ENCODE measurements at places on chromosomes 2 and 18. TPM values are rescaled to one million over a fixed set of nuclear protein-coding genes. Genes with fewer than 3 reads are reported as not detected.

The MAP2 gene
- polyA plus RNA-seq: 669 TPM

The CCBE1 gene
- polyA plus RNA-seq: 2.7 TPM

The RAX gene
- not detected for polyA plus RNA-seq

DNA sequence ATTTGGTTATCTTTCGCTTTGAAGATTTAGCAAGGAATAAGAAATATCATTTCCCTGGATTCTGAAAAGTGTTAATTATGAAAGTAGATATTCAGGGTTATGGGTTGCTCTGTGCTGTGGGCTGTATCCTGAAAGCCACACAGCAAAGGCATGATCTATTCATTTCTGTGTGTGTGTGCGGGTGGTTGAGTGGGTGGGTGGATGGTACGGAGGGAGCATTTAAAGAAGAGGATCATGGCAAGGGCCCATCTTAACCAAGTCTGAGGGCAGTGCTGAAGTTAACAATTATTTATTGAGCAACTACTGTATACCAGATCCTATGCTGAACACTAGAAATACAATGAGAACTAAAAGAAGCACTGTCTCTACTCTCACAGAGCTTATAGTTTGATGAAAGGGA is 178.2 kb upstream of the ZEB2 start:
- no peak for DNase-seq

GRCh38 chr2:173311844-173312606 is 42.6 kb upstream of the CDCA7 start:
- no peak for DNase-seq

DNA sequence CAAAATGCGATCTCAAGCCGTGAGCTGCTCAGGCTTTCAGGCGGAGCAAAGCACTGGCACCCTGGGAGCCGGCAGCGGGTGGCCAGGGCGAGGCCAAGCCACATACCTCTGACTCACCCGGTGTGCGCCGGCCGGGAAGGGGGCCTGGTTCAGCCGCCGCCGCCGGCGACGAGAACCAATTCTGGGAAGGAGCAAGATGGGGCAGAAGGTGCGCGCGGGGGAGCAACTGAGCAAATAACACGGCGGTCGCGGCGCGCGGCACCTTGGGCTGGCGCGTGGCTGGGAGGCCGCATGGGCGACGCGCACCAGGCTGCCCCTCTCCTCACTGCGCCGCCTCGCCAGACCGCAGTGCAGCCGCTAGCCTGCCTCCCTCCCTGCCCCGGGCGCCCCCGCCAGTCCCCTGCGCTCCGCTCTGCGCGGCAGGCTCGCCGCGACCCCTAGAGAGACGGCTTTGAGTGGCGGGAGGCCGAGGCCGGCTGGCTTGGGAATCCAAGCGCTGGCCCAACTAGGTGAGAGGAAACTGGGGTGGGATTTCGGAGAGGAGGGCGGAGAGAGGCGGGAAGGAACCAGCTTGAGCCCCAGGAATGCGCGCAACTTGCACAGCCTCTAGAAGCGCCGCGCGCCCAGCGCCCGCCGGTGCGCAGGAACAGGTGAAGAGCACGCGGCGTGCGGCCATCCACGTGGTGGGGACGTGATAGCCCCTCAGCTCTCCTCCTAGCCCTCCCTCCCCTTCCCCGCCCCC is 3.2 kb downstream of the NRP2 start:
- no peak for DNase-seq

DNA sequence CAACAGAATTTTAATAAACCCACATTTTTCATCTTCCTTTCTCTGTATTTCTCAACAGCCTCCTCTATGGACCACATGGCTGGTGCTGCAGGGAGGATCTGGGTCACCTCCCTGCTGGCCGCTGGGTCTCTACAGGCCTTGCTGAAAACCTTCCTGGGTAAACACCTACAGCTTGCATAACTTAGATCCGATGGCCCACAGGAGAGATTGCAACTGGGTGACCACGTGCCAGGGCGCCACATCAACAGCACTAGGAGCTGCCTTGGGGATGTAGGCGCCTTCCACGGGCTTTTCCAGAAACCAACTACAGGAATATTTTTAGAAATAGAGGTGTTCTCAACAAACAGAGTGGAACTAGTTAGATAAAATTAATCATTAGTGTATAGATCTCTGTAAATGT is 19.4 kb downstream of the TMEM18 start:
- no peak for DNase-seq

The CCDC74B gene
- polyA plus RNA-seq: 20.2 TPM

DNA sequence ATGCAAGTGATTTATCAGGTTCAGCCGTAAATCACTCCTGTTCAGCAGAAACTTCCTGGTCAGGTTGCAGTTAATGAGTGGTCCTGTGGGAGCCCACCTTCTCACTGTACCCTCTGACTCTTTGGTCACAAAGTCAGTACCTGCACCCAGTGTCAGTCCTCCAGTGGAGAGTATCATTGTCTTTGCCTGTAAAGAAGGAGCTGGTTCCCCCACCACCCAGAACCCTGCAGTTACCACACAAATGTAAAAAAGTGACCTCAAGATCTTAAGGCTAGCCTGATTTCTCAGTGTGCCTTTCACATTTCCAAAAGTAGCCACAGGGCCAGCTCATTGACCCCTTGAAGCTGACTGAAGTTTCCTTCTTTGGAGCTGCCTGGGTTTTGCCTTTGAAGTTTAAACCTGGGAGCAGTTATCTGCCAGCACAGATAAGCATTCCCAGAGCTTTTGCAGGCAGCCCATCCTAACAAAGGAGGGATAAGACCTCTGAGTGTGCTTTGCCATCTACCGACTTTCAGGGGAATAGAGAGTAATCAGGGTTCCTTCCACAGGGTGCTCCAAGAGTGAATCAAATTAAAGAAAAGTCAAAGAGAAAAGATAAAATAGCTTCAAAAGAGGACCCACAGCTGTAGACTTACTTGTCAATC is 725.2 kb downstream of the CPS1 start:
- DNase-seq: no peak

- DNase-seq: no peak
These were observed 2.1 kb upstream of the ZBTB14 start for GRCh38 chr18:5297597-5297996.

The COBLL1 gene
- polyA plus RNA-seq: 17.5 TPM

The HK2 gene
- polyA plus RNA-seq: 7.8 TPM

GRCh38 chr18:48986851-48987761 is 36.3 kb upstream of the SMAD7 start:
- DNase-seq: no peak

The REG3G gene
- polyA plus RNA-seq: not detected

- no peak for DNase-seq
These were observed 63.5 kb downstream of the PTPN2 start for GRCh38 chr18:12820506-12820905.

The NEB gene
- 7.2 TPM for polyA plus RNA-seq

The CCDC150 gene
- 6.8 TPM for polyA plus RNA-seq

The MROH2A gene
- 0.12 TPM for polyA plus RNA-seq

The SLC19A3 gene
- 4.2 TPM for polyA plus RNA-seq

The CEP192 gene
- polyA plus RNA-seq: 25.7 TPM

DNA sequence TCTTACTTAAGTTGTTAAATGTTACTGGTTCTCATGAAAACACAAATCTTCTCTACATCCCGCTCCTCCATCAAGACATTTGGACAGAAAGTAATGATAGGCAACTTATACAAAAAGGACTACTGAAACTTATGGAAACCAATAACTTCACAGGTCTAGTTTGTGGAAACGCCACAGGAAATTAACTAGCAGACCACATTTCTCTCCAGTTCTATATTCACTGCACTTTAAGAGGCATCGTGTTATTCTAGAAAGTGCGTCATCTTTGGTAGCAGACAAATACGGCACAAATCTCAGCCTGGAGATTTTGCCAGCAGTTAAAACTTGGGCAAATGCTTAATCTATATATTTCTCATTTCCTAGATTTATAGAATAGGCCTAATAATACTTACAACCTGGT is 164.3 kb downstream of the EPHA4 start:
- no peak for DNase-seq

The LONRF2 gene
- polyA plus RNA-seq: 42.2 TPM

The HOXD1 gene
- polyA plus RNA-seq: 5.6 TPM

- no peak for DNase-seq
These were observed 1010.7 kb downstream of the TDRD15 start for GRCh38 chr2:22134421-22134820.

DNA sequence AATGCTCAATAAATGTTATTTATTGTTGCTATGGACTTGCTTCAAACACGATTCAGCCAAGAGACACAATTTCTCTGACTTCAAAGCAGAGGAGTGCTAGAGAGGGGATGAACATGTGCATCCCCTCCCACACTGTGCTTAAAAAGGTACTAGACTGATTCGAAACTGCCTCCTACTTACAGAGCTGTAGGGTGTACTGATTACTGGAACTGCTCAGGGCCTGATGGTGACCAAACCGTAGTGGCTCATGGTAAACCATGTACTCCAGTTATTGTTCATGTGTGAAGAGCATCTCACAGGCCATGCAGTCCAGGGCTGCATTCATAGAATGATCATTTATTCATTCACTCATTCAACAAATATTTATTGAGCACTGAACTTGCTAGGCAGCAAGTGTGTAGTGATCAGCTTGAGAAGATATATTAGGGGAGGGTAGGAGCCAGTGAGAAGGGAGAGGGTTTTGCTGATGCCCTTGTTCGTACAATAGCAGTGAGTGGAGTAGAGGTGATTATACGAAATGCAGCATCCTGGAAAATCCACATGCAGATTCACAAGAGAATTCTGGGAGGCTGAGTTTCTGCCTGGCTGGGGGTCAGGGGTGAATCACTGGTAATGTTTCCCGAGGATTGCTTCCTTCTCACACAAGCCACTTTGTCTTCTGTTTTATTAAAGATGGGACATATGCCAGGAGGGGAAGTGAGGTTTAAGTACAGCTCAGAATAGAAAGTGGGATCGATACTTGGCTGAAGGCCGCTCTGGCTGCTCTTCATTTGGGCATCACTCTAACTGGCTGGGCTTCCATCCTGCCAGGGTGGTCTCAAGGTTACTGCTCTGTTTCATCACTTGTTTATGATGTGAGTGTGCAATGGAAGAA is 245.4 kb downstream of the RAD51AP2 start:
- peak; percentile 54 for DNase-seq

DNA sequence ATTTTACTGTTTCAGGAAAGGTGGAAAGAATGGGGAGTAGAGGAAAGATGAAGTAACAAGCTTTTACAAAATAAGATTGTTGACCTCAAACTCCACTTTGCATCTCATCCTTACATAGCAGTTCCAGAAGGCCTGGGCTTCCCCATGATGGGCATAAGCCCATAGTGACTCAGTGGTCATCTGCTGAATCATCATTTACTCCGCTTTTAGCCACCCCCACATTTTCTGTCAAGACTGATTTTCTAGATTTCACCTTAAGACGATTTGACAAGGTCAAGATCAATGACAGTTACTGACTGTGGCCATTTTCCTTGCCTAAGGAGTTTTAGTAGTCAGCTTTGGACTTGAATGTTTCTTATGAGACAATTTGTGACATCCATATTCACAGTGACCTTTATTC is 49.4 kb downstream of the PLEKHM3 start:
- DNase-seq: no peak
